ENCODE measurements at places on chromosomes 11 and 22.

DNA sequence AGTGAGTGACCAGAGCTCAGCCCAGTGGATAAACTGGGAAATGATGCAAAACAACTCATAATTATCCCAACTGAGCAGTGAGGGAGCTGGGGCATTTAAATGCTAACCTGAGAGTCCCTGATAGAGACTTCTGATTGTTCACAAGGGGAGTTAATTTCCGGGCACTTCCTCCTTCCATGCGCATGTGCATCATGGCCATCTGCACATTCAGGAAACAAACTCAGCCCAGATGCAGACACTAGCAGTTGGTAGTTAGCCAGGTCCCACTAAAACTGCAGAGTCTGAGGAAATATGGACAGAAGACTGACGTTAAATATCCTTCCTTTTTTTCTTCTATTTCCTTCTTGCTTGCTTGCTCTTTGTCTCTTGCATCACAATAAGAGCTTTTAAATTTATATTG lies 852.1 kb upstream of the LRRC4C start:
- DNase-seq: no peak

- DNase-seq: no peak
Measured at GRCh38 chr22:43449831-43450225, 38.0 kb downstream of the MPPED1 start.

DNA sequence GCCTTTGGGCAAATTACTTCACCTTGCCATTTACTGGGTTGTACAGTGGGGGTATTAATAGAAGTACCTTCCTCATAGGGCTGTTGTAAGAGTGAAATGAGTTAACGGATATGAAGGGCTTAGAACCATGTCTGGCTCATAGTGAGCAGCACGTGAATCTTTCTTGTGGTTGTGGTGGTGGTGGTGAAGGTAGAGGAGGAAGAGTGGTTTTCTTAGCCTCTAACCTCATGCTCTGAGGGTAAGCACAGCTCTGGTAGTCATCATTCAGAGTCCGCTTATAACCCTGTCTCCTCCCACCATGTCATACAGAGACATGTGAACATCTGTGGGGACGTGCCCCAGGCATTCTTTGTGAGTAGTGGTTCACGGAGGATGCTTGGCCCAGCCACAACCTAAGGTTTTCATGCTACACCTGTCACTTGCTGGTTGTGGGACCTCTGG lies 43.6 kb downstream of the TEAD1 start:
- DNase-seq: peak; percentile 3

DNA sequence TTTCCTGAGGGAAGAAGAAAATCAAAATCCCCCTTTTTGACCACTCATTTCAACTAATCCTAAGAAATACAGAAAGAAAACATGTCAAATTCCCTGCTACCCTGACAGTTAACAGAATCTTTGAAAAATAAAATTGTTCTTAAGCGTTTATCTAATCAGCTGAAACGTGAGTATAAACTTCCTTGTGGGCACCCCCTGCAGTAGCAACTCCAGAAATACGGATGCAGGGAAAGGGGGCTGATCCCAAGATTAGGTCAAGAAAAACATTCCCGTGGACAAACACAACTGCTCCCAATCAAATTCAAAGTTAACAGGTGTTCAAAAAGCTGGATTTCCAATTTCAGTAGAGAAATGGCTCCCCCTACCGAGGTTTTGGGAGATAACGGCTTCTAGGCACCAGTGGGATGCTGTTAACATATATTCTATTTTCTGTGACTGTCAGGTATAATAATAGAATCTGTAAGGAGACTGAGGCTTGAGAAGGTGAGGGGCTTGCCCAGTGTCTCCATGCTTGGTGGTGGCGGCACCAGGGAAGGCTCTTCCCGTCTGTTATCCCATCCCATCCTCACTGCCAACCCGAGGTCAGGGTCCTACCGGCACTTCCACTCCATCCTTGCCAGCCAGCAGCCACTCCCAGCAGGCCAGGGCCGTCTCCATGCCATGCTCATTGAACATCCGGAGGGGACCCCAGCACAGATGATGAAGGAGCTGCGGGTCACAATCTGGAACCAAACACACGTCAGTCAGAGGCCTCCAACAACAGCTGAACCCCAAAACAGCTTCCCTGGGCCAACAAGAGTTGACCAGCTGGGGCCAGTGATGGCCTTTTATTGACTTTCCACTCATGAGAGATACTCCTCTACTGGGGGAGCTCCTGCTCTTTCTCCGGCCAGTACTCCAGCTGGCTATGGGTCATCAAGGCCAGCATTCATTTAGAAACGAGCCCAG lies 32.0 kb upstream of the SERPIND1 start:
- peak; percentile 5 for DNase-seq

DNA sequence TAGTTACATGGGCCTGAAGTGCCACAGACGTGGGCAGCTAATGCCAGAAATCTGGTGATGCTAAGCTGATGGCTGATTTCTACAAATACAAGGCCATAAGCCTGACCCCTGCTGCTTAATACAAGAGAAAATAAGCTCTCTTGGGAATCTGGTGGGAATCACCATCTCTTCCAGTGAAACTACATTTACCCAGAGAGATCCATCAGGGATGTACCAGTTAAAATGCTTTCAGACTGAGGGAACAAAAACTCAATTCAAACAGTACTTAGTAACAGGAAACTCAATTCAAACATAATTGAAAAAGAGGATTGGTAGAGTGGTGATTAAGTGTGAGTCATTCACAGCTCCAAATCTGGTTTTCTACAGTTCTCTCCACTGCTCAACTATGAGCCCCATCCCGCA lies 1.7 kb upstream of the CAVIN3 start:
- no peak for DNase-seq

DNA sequence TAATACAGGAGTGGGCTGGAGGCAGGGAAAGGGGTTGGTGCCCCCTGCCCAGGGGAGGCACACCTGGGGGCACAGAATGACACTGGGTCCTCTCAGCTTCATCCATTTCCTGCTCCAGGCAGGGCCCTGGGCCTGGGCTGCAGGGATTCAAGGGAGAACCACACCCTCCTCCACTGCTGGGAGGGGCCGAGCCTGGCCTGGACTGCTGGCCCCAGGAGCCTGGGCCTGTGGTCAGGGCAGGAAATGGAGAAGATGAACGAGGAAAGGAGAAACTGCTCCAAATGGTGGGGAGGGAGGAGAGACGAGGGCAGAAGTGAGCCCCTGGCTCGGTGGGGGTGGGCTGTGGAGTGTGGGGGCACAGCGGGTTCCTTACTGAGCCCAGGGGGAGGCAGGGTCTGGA lies 38.1 kb upstream of the KCNQ1OT1 start:
- no peak for DNase-seq
